Thyroid gland (tissue), 4 donors: ENCODE measurements at places on chromosomes 12 and 14. TPM values are rescaled to one million over a fixed set of nuclear protein-coding genes. Genes with fewer than 3 reads are reported as not detected.

- DNase-seq = no peak
Observed at GRCh38 chr12:30884799-30885198, 41.7 kb upstream of the TSPAN11 start.

CPNE6 gene
- total RNA-seq = not detected

DNA sequence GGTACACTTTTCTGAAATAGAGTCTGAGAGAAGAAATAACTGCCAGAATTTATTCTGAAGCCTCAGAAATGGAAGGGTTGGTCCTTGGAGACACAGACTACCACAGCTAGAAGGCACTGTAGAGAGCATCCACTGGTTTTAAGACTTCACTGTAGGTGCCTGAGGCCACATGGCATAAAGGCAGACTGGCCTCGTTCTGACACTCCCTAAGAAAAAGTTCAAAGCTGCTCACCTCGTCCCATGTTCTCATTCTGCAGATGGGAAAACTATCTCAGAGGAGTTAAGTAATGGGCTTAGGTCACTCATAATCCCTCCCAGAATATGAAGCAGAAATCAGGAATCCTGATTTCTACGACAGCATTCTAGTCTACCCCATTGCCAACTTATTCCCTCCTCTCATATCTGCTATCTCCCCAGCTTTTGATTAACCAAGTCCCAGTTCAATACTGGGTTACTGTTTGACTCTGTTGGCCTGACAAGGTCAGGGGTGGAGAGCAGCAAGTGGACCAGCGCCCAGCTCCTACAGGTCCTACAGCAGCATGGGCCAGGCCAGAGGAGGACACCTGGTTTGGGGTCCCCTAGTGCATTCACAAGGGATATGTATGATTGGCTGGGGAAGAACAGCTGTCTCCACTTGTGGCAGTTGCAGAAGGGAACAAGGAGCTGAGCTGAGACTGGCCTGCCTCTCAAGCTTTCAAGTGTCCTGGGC is 3.7 kb downstream of the ITGA5 start:
- peak; percentile 45 for DNase-seq

FAM90A1 gene
- total RNA-seq = not detected

- DNase-seq = no peak
Observed at GRCh38 chr14:71714225-71714624, 218.0 kb upstream of the RGS6 start.

- DNase-seq = no peak
Observed at GRCh38 chr12:1353451-1353850, 240.9 kb downstream of the FBXL14 start.

GRCh38 chr12:93704625-93705024 is 27.4 kb downstream of the CRADD start:
- no peak for DNase-seq

- DNase-seq = no peak
Observed at GRCh38 chr12:59936534-59936933, 340.7 kb downstream of the SLC16A7 start.

DNA sequence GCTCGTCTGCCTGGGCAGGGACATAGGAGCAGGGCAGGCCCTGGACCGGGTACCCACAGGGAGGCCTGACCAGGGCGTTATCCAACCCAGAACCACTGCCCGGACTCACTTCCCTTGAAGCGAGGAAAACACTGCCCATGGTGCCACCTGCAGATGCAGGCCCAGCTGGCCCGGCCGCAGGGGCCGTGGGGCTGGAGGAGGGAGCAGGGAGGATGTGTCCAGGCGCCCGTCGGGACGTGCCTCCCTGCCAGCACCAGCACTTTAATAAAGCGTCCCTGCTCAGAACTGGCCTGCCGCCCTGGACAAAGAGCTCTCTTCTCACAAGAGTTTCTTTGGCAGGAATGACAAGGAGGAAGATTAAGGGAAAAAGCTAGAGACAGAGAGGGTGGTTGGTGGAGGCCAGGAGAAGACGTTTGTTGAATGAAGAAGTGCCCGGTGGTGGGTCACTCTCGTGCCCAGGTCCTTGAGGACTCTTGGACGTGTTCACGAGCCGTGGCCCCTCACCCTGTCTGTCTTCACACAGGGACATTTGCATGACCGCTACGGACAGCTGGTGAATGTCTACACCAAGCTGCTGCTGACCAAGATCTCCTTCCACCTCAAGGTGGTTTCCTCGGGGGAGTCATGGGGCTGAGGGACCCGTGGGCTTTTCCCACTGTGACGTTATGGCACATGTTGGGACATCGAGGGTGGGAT is 14.2 kb downstream of the HIP1R start:
- peak; percentile 90 for DNase-seq

GRCh38 chr14:47917344-47917954 is 242.0 kb upstream of the MDGA2 start:
- peak; percentile 46 for DNase-seq

IAPP gene
- total RNA-seq = not detected

DNA sequence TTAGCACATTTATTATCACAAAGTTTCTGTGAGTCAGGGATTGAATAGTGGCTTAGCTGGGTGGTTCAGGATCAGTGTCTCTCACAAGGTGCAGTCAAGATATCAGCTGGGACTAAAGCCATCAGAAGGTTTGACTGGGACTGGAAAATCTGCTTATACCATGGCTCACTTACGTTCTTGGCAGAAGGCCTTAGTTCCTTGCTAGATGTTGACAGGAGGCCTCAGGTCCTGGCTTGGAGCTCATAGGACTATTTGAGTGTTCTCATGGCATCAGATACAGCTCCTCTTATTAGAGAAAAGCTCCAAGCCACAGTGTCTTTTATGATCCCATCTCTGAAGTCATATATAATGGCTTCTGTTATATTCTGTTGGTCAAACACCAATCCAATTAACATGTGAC is 127.3 kb downstream of the SLC6A15 start:
- no peak for DNase-seq

KIF21A gene
- 27.4 TPM for total RNA-seq

- DNase-seq = peak; percentile 82
Observed at GRCh38 chr12:52183544-52183910, 8.3 kb downstream of the KRT80 start.

GRCh38 chr12:113203852-113204760 is 17.2 kb upstream of the TPCN1 start:
- DNase-seq = no peak

GMPR2 gene
- total RNA-seq = 140 TPM

DNA sequence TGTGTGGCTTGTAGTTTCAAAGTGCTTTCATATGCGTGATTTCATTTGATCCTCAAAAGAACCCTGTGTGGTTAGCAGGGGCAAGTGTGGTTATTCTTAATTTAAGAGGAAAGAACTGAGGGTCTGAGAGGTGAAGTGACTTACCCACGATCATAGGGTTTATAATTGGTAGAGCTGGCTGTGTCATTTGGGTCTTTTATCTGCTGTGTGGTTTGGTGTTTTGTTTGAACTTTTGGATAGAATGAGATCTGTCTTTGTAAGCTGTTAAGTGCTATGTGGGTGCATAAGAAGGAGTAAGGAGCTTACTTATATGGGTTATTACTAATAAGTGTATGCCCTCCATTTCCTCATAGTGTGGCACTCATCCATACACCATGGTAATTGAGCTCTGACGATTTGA is 190.0 kb downstream of the CACNA1C start:
- no peak for DNase-seq

TC2N gene
- 75.0 TPM for total RNA-seq

- DNase-seq = no peak
Observed at GRCh38 chr12:49882248-49882850, 21.4 kb downstream of the FAIM2 start.

DNA sequence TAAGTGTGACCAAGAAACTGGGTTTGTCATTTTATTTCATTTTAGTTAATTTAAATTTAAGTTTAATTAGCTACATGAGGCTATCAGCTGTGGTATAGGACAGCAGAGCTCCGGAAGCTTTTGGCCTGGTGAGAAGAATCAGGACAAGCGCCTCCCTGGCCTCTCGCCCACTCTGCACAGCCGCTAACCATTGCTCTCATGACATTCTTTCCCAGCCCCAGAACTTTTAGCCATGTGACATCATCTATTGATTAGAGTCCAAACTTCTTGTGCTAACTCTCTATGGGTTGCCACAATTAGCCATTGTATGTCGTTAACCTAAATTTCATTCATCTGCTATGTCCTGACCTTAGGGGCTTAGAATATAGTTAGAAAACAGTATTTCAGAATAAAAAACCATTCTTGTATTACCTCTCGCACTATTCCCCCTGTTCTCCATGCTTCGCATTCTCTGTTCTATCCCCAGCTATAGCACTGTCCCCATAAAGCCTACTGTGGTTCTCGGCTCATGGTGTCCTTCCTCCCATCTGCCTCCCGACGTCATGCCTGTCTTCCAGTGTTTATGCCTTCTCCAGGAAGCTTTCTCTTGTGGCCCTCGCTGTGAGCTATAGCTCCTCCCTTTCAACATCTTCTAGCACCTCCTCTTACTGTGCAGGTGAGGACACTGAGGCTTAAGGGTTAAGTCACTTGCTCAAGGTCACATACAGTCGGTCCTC is 23.5 kb downstream of the SSH1 start:
- DNase-seq = peak; percentile 55

NPFF gene
- total RNA-seq = not detected
